ENCODE measurements at places on chromosomes 1 and 21.

GRCh38 chr1:50832167-50832566 is 127.9 kb downstream of the FAF1 start:
- DNase-seq = no peak

DNA sequence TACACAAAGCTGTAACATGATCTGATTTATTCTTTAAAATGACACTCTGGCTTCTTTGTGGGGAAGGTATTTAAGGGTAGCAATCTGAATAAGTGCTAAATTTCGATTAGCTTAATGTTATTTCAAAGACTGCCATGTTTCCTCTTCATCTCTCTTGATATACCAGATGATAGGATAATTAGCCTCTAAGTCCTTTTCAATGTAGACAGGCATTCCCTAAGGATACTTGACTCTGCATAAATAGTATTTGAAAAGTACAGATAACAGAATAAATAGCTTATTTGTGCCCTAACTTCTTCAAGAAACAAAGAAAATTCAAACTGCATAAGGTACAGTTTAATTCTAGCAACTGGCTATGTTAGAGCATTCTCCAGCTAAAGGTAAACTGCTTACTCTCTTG is 46.2 kb downstream of the ARHGAP29 start:
- no peak for DNase-seq

DNA sequence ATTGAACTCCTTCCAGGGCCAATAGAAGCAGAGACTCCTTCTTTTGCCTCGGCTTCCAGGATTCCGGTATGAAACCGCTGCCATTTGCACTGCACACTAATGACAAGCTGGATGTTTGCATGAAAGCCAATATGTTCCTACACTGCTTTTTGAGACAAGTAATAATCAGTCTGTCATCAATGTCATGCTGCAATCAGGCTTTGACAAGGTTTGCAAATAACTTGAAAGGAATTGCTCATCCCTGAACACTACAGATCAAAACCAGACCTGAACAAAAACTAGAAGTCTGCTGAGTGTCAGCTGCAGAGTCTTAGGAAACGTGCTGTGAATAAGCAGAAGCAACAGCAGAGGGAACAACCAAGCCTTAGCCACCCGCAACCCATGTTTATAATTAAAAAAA is 720.7 kb upstream of the CXADR start:
- DNase-seq = no peak

GRCh38 chr1:162021124-162021523 is 2.5 kb downstream of the OLFML2B start:
- no peak for DNase-seq

- no peak for DNase-seq
These were observed 163.3 kb upstream of the FAM78B start for GRCh38 chr1:166330096-166330495.

DNA sequence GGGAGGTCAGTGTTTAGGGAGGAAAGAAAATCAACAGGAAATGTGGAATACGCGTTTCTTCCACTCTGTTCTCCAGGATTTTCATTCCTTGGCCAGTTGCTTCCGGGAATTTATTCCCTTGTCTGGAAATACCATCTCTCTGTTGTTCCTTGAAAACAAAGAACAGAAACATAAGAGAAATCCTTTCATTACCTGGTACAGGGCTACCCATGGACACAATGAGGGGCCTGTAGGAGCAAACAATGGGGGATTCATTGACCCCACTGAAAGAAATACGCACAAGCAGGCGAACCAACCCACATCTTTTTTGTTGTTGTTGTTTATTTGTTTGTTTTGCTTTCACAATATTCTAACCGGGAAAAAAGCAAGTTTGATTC is 20.0 kb upstream of the BACE2 start:
- DNase-seq = no peak

DNA sequence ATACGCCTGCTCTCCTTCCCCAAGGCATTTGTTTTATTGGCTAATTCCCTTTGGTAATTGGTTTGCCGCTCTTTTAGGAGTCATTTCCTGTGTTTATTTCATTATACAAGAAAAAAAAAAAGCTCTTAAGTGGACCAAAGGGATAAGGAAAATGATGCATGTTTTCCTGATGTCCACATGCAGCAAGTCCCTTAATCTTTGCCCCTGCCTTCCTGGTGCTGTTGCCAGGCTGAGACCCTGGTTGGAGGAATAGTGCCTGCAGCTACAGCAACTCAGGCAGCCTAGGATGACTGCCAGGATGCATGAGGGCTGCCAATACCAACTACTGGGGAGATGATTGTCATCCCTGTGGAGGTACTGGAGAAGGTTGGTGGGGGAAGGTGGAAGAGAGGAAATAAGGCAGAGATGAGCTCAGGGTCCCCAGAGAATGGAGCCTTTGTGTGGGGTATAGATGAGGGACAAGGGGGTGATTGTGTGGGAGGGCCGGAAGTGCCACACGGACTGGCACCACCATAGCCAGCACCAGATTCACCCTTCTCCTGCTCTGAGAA is 6.1 kb upstream of the GATAD2B start:
- DNase-seq = no peak

DNA sequence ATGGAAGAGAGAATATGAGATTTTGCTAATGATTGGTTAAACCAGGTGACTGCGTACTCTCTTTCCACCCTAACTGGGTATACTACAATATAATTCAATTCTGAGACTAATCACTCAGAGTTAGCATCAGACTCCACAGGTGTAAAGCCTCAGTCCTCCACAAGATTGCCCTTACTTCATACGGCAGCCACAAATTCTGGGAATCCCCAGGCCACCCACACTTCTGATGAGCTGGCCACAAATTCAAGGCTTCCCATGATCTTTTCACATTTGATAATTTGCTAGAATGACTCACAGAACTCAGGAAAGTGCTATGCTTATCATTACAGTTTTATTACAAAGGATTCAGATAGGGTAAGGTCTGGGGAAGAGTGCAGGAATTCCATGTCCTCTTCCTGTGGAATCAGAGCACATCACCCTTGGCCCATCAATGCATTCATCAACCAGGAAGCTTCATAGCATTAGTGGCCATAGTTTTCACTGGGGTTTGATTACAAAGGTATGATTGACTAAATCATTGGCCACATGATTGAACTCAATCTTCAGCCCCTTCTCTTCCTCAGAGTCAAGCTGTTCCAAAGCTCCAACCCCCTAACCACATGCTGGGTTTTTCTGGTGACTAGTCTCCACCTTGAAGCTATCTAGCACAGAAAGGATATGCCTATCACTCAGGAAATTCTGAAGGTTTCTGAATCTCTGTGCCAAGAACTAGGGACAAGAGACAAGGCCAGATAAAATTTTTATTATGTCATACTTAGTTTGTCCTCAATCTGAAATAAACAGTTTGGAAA is 131.7 kb downstream of the HHIPL2 start:
- no peak for DNase-seq

- no peak for DNase-seq
These were observed 56.2 kb downstream of the EVI5 start for GRCh38 chr1:92728697-92729096.

Data from NCI-H1436 treated with DMSO at 0.1 percent for 48 hours (cell line).